ENCODE measurements at places on chromosomes 13 and 19. TPM values are rescaled to one million over a fixed set of nuclear protein-coding genes. Genes with fewer than 3 reads are reported as not detected.

DNA sequence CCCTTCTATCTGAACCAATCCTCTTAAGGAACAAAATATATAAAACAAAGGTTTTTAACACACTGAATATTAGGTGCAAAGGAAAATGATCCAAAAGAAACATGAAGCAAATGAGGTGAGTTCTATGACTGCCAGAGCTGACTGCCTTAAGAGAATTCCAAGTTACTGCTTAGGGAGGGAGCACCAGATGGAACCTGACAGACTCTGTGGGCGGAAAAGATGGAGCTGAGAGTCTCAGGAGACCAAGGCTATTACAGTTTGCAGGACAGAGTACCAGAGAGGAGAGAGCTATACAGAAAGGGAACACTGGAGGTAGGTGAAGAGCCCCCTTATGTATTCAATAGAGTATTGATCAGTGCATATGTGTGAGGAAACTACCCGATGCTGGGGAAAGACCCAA, 87.2 kb downstream of the B3GLCT start:
- no peak for DNase-seq

DNA sequence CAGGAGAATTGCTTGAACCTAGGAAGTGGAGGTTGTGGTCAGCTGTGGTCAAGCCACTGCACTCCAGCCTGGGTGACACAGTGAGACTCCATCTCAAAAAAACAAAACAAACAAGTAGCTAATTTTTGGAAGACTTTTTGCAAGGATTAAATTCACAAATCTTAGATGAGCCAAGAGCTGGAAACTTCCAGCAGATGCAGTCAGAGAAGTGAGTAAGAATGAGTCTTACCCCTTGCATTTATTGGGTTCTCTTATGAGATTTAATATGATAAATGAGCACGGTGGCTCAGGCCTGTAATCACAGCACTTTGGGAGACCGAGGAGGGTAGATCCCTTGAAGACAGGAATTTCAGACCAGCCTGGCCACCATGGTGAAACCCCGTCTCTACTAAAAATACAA, 44.9 kb upstream of the NBEA start:
- no peak for DNase-seq

GRCh38 chr13:25169951-25170553, 2.0 kb downstream of the AMER2 start:
- DNase-seq = no peak

DNA sequence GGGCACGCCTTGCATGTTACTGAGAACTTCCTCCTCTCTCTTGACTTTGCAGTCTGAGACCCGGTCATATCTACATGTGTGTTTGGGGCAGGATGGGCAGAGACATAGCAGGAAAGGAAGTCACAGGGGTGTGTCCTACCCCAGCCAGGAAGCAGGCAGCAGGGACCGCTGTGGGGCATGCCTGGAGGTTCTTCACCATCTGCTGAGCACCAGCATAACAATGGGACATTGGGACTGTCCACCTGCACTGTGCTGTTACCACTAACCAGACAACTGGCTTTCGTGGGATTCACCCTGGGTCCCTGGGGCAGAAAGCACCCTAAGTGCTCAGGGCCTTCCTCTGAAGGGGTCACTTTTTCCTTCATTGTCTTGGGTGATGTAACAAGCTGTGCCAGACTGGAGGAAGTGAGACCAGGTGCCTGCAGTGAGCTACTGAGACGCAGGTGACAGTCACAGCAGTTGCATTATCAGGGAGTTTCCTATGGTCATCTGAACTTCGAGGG, 2.6 kb upstream of the HAUS5 start:
- no peak for DNase-seq

GRCh38 chr13:49516467-49516866, 20.7 kb downstream of the PHF11 start:
- no peak for DNase-seq

- no peak for DNase-seq
These were observed 133.2 kb upstream of the MCF2L start for GRCh38 chr13:112835796-112836195.

DNA sequence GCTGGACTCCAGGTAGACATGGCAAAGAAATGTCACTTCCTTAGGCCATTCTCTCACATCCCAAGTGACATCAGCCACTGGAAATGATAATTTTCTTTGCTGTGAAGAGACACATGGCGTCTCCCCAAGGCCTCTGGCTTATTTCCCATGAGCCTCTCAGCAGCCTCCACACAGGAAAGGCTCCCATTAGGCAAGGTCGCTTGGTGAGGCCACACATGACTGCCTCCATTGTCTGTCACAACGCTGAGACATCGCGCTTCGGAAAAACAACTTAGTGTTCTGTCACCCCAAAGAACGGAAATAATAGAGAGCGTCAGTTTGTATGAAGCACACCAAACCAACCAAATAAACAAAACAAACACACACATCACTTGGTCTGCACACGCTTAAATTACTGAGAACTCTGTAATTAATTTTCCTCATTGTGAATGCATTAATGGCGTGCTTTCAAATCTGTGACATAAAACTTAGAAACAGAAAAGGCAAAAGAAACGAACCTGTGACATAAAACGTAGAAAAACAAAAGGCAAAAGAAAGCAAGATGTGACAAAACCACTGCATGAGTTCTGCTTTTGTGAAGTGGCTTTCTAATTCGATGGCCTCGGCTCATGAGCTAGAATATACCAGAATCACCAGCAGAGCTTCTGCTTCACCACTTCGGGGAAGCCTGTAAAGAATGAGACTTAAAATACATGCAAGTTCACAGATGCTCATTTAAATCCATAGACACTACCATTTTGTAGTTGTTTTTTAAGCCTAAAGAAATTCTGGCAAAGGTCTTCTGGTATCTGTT, 404.2 kb upstream of the SGCG start:
- DNase-seq = no peak

DNA sequence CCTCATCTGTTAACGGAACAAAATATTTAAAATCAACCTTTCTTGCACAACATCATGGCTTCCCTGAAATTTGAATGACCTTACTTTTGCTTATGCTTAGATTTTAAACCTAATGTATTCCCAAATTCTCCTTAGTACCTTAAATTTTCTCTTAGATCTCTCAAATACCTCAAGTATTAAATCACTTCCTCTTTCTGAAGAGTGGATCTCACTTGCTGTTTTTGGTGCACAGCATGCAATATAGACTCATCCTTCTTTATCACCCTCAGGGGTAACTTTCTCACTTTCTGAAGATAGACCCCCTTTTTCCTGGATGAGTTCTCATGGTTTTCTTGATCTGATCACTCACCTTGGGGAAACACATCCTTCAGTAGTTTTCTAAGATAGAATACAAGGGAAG, 871.7 kb downstream of the DACH1 start:
- DNase-seq = no peak

DNA sequence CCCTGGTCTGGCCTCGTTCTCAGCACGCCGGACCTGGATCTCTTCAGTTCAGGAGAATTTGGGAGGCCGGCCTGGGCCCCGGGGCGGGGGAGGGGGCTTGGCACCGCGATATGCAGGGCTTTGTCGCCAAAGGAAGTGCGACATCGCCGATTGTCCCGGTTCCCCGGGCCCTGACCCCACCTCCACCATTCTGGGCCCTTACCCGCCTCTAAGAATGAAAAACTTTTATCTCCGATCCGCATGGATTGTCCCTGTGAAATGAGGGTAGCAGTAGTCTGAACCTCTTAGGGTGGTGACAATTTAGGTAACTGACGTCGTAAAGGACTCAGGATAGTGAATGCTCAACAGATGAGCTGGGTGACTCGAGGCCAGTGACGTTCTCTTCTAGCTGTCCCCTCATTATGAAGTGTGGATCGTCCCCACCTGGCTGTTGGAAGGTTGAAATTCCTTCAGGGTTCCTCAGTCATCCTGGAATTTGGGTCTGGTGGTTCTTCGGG, 650 bp downstream of the DDA1 start:
- DNase-seq = no peak

DNA sequence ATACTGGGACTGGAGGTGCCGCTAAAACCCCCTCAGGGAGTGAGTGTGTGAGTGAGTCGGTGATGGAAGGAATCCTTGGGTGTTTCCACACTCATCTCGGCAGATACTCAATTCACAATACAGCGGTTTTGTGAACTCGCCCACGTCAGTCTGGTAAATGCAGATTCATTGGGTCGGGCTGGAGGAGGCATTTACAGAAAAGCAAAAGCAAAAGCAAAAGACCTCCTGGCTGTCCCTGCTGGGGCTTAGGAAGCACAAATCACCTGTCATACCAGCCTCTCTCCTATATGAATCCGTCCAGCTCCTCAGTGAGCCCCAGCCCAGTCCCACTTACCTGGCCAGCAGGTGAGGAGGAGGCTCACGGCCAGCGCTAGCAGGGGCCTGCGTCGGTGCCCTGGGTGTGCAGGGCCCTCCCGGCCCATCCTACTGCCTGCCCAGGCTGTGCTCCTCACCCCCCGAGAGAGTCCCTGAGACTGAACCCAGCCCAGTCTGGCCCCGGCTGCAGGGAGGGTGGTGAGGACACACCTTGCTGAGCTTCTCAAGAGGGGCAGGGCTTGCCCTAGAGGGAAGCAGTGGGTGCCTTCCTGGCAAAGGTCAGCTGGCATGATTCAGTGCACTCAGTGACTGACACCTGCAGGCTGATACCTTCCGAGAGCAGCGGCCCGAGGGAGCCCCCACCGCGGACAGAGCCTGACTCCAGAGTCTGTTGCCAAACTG, at the start of gene MUC16:
Gene MUC16 (minus strand): TSS at position 475 of the 717 bp plus-strand sequence.
- no peak for DNase-seq

GRCh38 chr19:1325568-1326294, 40.1 kb downstream of the EFNA2 start:
- no peak for DNase-seq

- no peak for DNase-seq
These were observed 52.4 kb downstream of the TNFSF11 start for GRCh38 chr13:42626176-42626860.

- DNase-seq = no peak
These were observed 198.0 kb upstream of the HTR2A start for GRCh38 chr13:47094734-47095434.

GRCh38 chr13:79037197-79037596, 368.9 kb downstream of the RBM26 start:
- DNase-seq = no peak

DNA sequence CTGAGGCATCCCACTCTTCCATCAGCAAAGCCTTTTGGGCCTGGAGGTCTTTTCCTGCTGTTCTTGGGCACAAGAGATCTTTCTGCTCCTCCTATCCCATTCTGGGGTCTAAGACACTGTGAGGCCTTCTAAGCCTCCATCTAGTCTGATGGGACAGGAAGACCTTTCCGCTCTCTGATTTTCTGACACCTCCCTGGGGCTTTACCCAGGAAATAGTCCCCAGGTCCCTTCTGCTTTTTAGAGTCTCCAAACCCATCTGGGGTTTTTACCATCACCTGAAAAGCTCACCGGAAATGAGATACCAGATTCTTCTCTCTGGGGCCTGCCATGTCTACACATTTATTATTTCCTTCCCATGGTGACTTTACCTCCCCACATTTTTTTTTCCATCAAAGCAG, 21.1 kb downstream of the CLEC17A start:
- DNase-seq = no peak

GRCh38 chr13:40875583-40875982, 86.2 kb downstream of the SLC25A15 start:
- DNase-seq = no peak

DNA sequence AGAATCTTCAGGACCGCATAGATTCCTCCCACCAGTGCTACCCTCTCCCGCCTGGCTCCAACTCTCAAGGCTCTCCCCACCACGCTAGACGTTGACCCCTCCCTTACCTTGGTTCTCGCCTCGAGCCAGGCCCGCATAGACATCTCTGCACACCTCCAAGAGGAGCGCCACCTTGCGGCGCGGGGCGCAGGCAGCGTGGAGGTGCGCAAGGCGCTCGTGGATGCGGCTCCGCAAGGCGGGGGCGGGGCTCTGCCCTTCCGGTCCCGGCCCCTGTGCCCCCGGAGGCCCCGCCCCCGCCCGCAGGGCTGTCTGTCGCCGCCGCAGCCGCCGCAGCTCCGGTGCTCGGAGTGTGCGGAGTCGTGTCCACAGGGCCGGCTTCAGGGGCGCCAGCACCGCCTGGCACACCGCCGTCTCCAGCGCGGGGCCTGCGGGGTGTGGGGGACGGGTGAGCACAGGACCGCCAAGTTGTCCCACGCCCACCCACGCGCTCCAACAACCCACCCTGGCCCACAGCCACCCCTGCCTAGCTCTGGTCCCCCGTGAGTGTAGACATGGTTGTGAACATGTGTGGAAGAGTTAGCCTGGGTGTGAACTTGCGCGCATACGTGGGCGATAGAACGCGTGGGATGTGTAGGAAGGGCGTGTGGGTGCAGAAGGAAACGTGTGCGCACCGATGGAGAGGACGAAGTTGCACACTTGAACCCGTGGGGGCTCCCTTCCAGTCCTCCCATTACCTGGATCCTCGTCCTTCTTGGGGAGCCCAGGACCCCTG, 8.1 kb downstream of the RINL start:
- DNase-seq = peak; percentile 79

DNA sequence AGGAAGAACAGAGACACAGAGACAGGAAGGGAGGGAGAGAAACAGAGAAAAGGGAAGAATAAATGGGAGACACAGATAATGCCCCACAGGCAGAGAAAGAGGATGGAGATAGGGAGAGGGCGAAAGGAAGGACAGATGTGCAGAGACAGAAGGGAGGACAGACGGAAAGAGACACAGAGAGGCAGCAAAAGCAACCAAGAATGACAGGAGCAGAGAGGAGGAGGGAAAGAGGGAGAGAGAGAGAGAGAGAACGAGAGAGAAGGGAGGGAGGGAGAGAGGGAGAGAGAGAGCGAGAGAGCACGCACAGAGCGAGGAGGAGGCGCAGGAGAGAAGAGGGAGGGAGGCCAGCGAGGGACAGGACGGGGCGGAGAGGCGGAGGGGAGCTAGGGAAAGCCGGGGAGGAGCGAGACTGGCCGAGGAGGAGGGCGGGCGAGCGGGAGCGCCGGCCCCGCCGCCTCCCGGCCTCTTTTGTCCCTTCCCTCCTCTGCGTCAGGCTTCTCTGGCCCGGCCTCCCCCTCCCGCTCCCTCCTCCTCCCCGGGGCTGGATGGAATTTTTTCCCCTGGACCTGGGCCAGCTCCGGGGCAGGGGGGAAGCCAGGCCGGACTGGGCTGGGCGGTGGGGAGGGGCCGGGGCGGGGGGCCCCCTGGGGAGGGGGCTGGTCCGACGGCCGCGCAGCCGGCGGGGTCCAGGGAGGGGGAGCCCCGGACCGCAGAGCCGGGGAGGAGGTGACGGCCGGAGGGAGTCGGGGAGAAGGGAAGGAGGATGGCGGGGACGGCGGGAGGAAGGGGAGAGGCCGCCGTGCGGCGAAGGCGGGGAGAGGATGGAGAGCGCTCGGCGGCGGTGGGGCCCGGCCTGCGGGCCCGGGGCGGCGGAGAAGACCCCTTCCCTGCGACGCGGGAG, 4.2 kb upstream of the SPACA6 start:
- DNase-seq = peak; percentile 74

DNA sequence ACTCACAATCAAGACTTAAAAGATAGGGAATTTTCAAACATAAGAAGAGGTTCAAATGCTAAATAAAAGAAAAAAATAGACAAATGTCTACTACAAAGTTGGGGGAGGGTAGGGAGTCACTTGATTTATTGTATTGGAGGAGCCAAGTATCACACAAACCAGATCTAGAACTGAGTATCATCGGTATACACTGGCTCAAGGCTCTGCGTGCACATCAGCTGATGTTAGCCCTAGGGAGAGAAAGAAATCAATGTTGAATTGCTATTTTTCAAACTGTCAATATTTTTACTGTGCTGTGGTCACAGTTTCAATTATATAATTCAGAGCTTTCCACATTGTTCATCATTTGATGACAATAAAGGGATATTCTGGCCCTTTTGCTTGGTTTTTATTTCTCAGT, 54.9 kb upstream of the RXFP2 start:
- no peak for DNase-seq

Gene PRR36
- not detected for total RNA-seq

Gene HS6ST3
- 2.1 TPM for total RNA-seq

Gene ZNF573
- total RNA-seq = 12.8 TPM

Gene ACER1
- total RNA-seq = not detected

Gene SHANK1
- not detected for total RNA-seq

Gene ANKRD24
- 0.44 TPM for total RNA-seq

Gene PSG3
- not detected for total RNA-seq

Measured in gastrocnemius medialis (tissue), 4 donors.